ENCODE measurements at places on chromosomes 12 and 14.

DNA sequence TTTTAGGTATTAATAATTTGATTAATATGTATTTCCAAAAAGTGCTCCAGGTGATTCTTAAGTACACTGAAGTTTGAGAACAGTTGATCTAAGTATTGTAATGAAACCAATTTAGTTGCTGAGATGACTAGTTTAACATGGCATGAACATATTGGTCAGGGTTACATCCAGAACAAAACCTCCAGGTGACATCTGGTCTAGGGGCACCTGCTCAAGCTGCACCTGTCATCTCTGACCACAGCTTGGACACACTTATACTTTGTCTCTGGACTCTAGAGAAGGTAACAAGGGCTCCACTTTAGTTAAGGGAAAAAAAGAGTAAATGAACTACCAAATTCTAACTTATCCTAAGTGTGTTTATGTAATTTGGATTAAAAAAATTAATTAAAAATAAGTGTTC lies 8.1 kb downstream of the ARID2 start:
- DNase-seq = no peak

DNA sequence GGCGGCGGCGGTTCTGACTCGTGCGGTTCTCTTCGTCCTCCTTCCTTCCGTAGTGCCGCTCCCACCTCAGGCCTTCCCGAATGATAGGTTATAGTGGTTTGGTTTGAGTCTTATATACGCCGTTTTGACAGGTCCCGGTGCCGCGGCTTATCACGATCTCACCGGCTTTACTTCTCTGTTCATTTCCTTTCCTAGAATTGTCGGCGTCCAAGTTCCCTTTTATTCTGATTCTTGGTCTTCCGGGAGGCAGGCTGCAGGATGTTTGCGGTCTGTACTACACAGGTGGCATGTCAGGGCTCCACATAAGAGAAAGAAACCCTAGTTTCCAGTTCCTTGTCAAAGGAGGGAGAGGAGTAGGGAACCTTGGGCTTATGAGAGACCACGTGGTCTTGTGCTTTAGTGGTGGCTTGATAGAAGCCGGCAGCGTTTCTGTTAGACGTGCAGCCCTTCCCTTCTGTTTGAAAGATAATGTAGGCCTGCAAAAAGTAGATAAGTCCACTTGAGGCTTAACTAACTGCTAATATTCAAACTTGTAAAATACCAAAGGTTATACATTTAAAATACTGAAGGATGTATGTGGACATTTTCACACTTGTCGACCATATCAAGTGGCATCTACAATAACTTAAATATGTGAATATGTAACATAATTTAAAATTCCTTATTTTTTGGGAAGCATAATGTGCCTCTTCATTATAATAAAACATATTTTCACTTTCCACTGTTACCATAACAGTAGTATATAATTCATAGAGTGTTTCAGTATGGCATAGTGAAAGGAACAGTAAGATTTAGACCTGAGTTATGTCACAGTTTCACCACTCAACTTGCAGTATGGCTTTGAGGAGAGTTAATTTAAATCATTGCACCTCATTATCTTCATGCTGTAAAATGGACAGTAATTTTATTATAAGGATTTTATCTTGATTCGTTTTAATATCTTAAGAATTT lies 804 bp downstream of the USP15 start:
- peak; percentile 37 for DNase-seq

DNA sequence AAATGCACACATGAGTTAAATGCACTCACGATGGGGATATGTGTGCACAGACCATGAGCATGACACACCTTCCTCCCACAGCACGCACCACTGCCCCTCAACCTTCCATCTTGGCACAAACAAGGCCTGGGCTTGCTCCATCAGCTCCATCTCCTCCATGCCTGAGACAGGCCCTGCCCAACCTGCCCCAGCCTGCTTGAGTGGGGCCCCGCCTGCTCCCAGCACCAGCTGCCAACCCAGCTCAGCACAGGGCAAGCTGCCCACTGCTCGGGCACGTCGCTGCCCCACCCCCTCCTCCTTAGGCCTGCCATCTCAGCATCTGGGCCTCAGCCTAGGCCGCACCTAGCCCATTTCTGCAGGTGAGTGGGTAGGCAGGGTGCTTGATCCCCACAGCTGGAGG lies 27.6 kb upstream of the KRT78 start:
- no peak for DNase-seq

- no peak for DNase-seq
These were observed 67.7 kb upstream of the PTHLH start for GRCh38 chr12:28040246-28040645.

DNA sequence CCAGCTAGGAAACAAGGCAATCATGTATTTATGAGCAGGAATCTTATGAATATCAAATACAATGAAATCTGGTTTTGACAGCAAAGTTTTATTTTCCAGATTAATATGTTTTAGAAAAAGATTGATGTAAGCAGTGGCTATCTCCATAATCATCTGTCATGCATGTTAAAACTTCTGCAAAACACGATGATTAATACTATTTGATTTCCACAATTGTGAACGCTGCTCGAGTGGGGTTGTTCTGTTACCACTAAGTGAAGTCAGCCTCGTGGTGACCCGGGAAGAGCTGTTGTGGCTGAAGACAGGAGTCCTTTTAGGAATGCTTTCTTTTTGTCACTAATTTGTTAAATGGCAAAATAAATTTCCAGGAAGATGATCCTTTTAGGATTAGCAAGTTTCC lies 9.4 kb downstream of the CFAP251 start:
- no peak for DNase-seq

GRCh38 chr12:75308279-75308678 lies 21.8 kb downstream of the CAPS2 start:
- no peak for DNase-seq

GRCh38 chr12:132411457-132411856 lies 78.5 kb upstream of the FBRSL1 start:
- DNase-seq = no peak

- DNase-seq = no peak
These were observed 200.1 kb upstream of the TMTC1 start for GRCh38 chr12:29983851-29984250.

DNA sequence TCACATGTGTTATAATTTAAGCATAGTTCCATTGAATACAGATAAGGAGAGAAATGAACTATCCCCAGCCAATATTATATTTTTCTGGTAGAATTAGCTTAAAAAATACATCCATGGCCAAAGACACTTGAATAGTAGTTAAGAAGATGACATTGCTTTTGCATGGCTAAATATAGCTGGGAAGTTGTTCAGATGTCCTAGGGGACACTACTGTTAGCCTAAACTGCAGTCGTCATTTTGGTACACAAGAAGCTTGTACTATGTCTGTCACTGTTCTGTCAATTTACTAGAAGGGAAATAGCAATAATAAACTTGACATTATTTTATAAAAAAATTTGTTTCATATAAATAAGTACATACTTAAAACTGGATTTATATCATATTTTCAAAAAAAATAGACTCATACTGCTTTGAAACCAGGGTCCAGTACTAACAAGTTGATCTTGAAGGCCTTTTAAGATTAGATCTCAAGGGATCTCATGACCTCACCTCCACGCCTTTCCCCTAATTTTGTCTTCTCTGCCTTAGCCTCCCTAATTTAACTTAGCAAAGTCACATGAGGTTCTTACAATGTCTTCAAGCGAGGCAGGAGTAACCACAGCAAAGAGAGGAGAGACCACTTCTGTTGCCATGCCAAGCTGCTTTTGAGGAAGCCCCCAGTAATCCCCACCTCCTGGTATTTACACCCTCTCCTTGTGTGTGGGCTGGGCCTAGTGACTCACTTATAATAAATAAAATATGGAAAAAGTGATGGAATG lies 81.0 kb downstream of the AVPR1A start:
- no peak for DNase-seq

GRCh38 chr12:128056136-128056801 lies 210.7 kb upstream of the TMEM132C start:
- no peak for DNase-seq

DNA sequence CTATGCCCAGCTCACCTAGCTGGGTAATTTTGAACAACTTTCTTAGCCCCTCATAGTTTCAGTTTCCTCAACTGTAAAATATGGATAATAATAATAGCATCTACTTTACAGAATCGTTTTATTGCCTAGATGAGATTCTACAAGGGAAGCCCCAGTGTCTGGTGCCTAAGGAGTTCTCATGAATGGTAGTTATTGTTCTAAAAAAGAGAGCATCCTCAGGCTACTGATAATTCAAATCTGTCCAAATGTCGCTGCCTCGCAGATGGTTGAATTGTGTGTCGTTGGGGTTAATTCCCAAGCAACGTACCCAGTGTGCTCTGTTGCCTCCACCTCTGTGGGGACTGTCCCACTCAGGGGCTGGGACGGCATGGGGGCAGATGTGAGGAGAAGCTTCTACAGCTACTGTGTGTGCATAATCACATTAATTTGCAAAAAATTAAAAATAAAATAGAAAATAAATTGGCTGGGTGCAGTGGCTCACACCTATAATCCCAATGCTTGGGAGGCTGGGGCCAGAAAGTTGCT lies 71.6 kb upstream of the CEP83 start:
- no peak for DNase-seq

GRCh38 chr14:32400480-32400879 lies 71.4 kb downstream of the AKAP6 start:
- no peak for DNase-seq
